ENCODE measurements at places on chromosomes 11 and 22.

GRCh38 chr11:84408946-84409411, 1122.8 kb upstream of the CCDC90B start:
- DNase-seq: no peak

DNA sequence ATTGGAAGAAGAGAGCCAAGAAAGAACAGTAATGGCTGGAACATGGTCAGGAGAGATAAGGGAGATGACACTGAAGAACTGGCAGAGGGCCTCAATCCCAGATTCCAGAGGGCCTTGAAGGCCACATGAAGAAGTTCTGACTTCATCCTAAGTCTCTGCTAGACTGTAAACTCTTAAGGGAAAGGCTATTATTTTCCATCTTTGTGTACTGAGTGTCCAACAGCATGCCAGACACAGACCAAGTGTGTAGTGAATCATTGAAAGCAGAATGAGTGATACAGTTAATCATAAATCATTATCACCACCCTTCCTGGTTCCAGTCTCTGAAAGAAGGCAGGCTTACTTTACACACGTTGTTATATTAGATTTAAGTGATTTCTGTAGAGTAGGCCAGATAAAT, 185.3 kb upstream of the C11orf87 start:
- no peak for DNase-seq

DNA sequence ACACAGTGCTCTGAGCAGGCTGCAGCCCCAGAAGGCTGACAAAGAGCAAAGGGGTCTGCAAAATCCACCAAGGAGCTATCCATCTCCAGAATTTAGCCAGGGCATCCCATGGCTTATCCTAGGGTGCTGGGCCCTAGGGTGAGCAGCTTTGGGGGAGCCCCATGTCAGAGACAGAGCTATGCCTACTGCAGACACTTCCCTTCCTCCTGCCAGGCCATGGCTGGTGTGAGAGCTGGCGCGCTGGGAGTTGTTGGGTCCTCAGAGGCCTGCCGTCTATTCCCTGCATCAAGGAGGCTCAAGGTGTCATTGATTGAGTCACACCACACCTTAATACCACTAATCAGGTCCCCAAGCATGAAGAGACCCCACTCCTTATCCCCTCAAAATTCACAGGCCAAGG, 85.3 kb upstream of the TP53I11 start:
- DNase-seq: no peak

DNA sequence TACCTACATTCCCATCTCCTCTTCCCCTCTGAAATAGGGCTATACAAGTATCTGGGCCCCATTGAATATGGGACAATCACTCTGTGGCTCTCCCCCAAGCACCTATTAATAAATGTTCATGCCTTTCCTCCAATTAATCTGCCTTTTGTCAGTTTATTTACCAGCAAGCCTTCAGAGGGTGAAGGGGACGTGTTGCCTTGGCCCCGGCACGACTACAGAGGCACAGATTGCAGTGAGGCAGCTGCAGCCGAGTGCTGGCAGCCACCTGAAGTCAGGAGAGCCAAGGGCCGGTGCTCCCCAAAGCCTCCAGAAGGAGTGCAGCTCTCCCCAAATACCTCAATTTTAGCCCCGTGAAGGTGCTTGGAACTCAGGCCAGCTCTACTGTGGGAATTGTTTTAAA, 580.9 kb upstream of the B3GAT1 start:
- DNase-seq: no peak

- no peak for DNase-seq
Measured at GRCh38 chr11:119309953-119310681, 6.8 kb downstream of the MCAM start.

GRCh38 chr11:625636-626268, 997 bp upstream of the CDHR5 start:
- DNase-seq: no peak

DNA sequence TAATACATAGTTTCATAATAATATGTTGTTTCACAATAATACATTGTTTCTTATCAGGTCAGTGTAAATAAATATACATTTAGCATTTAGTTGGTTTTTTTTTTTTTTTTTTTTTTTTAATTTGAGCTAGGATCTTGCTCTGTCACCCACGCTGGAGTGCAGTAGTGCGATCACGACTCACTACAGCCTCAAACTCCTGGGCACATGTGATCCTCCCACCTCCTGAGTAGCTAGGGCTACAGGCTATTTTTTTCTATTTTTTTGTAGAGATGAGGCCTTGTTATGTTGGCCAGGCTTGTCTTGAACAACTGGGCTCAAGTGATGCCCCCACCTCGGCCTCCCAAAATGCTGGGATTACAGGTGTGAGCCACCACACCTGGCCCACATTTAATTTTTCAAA, 43.5 kb downstream of the MIAT start:
- no peak for DNase-seq

DNA sequence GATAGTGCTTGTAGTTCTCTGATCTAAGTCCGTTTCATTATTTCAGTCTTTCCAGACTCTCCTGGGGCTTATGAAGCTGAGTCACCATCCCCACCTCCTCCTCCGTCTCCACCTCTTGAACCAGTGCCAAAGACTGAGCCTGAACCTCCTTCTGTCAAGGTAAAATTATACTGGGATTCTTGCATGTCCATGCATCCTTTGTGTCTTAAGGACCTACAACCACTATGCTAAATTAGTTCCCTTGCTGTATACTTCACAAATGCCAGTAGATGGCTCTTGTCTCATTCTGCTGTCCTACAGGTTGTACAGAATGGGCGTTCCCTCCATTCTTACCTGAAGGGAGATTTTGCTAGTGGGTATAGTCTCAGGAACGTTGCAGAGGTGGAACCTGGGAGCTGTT, 42.2 kb downstream of the POLD3 start:
- DNase-seq: no peak

- no peak for DNase-seq
Measured at GRCh38 chr22:27633296-27633871, 168.2 kb downstream of the MN1 start.

DNA sequence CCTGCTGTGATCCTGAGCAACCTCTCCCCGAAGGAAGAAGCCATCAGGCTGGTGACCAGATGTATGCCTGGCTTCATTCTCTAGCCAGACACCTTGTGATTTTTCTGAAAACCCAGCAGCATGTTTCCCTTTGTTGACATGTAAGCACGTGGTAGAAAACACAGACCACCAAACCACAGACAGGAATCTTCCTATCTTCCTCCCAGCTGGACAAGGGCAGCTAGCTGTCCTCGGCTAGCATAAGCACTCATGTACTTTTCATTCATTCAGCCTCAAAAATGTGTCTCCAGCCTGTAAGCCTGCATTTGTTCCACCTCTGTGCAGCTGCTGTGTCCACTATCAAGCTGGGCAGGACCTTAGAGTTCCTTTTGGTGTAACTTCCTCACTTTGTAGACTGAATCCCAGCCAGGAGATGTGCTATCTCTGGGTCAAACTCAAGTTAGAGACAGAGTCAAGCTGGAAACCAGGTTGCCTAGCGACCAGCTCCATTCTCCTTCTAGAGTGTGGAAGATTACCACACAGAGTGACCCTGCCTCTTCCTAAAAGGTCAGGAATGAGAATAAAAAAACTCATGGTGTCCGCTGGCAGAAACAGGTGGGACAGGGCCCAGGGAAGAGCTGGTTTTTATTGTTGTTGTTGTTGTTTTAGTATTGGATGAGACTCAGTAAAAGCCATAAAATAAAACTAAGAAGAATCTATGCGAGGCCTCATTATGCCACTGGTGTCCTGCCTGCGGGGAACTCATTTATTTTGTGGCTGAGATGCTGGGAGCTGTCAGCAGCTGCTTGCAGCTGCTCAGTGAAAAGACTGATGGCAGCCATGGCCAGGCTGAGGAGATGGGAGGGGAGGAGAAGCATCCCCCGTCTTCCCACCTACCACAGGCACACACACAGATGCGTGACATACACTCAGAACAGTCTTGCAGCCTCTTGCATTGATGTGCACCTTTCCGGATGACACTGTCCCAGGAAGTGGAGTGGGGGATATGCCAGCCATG, 7.4 kb upstream of the CLMP start:
- no peak for DNase-seq

DNA sequence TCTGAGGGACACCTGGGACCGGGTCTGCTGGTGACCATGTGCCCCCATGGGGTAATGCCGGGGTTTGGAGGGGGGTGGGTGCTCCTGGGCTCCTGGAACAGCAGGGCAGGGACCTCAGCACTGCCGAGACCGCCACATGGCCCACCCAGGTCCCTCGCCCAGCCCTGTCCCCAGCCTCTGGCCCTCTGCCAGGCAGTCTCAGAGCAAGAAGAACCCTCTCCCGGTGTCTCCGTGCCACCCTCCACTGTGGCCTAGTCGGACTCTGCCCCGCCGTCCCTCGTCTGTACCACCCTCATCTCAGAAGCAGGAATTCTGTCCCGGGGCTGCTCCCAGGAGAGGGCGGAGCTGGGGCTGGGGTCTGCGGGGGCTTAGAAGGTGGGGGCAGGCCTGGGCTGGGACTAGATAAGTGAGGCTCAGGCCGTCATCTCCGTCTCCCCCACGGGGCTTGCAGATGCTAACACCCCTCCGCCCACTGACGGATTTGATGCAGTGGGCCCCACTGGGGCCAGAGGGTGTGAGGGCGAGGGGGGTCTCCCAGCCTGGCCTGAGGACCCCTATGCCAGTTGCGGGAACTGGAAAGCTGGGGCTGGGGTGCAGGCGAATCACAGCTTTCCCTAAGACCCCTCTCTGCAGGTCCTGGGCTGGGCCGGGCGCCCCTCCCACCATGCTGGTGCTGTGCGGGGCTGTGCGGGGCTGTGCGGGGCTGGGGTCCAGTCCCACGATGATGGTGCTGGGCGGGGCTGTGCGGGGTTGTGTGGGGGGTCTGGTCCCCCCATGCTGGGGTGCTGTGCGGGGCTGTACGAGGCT, 1.1 kb downstream of the MUC5AC start:
- no peak for DNase-seq

DNA sequence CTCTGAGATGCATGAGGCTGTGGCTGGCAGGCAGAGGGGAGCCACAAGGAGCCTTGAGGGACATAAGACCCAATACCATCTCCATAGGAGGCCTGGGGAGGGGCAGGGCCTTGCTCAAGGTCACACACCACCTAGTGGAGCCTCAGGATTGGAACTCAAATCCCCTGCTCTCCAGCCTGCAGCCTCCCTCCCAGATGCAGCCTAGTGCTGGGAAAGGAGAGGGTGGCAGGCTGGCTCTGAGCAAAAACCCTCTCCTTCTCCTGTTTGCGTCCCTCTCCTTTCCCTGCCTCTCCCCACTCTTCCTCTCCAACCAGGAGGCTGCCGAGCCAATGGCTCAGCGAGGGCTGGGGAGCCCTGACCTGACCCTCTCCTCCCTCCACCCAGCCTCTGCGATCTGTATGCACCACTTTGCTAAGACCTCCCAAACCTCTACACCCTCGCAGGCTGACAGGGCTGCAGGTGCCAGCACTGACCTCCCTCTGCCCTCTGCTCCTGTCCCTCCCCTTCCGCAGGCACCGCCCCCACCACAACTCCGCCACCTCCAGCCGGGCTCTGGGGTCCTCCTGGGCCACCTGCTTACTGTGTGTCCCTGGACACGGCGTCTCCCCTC, 14.7 kb downstream of the IGLL1 start:
- no peak for DNase-seq

DNA sequence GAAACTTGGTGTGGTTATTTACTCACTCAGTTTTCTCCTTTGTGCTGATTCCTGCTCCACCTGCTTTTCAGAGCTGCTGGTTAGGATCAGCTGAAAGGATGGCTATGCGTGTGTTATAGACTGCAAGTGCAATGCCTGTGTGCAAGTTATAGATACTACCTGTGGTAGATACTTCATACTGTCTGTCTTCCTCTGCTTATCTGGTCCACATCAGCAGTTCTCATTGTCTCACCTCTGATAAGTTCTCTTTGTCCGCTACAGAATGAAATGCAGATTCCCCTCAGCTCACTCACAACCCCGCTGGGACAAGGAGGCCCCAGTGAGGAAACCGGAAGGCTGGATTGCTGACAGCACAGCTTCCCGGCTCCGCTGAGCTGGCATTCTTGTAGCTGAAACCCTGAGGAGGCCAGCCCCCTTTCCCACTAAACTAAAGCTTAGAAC, 37.5 kb upstream of the LYVE1 start:
- DNase-seq: no peak

GRCh38 chr11:72013765-72014711, 15.3 kb downstream of the IL18BP start:
- DNase-seq: no peak

DNA sequence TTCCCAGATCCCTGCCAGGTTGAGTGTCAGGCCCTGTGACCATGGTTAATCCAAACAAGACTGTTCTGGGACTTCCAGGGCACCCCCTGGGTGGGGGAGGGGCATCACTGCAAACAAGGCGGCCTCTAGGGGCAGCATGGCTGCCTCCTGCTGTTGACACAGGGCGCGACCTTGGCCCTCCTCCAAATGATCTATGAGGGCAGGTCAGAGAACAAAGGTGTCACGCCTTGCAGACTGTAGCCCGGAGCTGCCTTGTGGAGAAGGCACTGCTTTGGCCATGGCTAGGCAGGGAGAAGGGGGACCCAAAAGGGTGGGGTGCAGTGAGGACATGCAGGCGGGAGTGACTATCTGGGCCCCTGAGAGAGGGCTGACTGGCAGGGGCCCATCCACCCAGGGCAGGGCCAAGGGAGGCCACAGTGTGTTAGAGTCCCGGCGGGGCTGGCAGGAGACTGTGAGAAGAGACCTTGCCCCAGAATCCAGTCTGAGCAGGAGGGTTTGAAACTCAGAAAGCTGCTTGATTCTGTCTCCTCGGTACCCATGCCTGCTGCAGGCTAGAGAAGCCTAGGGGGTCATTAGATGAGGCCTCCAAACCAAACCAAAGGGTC, 35.6 kb downstream of the KCNC1 start:
- no peak for DNase-seq

- no peak for DNase-seq
Measured at GRCh38 chr22:46202897-46203600, 47.0 kb downstream of the CDPF1 start.

DNA sequence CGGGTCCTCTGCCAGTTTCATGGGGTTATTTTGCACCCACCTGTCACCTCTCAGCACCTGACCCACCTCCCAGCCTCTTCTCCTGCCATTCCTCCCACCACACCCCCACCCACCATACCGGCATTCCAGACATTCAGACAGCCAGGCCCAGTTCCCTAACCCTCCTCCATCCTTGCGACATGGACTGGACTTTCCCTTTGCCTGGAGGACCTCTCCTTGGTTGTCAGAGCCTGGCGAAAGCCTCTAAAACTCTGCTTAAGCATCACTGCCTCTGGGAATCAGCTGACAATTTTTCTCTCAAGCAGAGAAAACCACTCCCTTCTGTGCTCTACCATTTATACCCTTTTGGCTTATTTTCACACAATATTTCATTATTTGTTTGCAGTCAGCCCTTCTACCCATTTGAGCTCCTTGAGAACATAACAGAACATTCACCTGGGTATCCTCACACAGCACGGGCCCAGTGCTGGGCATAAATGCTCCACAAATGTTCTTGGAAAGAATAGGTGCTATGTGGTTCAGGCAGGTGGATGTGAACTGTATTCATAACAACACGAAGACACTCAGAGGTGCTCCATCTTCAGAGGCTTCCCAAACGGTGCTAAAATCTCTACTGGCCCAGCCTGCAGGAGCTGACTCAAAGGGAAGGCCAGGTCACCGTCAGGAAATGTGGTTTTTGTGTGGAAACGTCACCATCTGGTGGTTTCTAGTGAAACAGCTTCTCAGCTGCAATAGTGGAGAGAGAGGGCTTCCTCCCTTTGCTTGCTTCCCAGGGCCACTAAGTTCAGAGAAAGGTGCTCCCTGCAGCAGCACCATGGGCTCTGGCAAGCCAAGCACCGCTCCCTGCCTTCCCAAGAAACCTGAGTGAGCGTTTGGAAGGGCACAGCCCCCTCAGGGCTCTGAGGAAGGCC, 10.4 kb downstream of the SPATA19 start:
- DNase-seq: peak; percentile 26
